ENCODE measurements at places on chromosomes 1 and 21.

- DNase-seq: no peak
Measured at GRCh38 chr1:59670662-59671061, 144.1 kb upstream of the HOOK1 start.

DNA sequence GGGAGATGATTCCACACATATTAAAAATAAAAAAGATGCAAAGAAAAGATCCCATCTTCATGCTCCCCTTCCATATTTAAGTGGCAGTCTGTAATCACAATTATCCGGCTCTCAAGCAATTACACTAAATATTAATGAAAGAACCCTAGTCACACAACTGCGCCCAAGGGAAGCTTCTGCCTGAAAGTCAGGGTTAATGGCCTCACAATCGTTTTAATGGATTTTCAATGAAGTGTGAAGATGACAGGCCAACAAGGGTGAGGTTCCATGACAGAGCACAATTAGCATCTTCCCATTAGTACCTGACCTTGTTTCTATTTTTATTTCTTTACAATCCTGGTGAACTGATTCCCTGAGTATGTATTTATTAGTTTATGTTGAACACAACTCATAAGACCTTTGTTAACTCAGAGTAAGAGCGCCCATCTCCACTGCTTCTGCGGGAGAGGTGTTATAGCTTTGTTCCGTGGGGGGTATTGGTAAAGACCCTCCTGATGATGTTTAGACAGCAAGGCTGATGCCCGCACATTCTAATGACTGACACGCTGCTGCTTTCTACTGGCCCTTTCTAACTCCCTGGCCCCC is 80.9 kb downstream of the IER5 start:
- no peak for DNase-seq

GRCh38 chr21:46100906-46101305 is 3.0 kb downstream of the COL6A2 start:
- DNase-seq: no peak

DNA sequence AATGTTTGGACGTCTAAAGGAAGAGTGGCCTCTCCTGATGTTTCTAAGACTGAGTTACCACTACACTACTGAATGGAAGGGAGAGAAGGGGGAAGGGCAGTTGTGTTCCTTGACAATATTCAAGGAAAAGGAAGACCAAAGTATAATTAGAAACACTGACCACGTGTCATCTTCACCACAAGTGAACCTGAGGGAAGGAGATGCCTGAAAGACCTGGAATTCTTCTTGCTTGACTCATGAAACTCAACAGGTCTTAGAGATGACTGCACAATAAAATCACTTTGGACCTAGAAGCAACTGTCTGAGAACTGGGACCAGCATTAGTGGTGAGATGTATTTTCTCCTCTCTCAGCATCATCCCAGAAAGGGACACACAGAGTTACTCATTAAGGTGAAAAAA is 56.7 kb downstream of the PTPN14 start:
- DNase-seq: no peak

DNA sequence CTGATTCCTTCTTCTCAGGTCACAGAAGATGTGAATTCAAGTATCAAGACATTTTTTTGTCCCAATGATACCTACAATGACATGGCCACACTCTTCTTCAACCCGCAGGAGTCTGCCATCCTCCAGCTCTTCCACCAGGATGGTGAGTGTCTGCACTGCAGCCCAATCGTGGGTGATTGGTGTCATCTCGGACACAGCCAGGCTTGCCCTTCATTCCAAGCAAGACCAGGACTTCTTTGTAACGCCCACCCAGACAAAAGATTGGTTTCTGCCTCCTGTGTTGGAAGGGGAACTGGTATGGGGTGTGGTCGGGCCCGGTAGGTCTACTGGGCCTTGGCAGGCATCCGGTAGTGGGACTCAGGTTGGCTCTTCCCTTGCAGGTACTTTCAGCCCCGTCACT is 14.1 kb downstream of the NPPA start:
- no peak for DNase-seq

- DNase-seq: no peak
Measured at GRCh38 chr1:179351281-179351680, 14.5 kb upstream of the AXDND1 start.

DNA sequence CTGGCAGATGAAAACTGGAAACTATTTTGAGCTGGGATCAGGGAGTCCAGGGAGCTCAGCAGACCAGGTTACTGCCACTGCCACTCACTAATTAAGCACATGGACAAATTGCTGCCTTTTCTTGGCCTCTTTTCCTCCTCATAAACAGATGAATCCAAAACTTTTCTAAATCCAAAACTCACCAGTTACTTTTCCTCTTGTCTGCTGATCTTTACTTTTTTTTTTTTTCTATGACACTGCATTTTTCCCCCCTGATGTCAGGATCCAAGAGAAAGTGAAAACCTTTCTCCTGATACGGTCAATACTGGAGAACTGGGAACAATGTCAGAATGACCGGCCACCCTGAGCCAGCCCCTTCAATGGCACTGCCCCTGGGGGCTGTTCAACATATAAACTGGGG is 405.8 kb downstream of the DUSP10 start:
- DNase-seq: no peak

DNA sequence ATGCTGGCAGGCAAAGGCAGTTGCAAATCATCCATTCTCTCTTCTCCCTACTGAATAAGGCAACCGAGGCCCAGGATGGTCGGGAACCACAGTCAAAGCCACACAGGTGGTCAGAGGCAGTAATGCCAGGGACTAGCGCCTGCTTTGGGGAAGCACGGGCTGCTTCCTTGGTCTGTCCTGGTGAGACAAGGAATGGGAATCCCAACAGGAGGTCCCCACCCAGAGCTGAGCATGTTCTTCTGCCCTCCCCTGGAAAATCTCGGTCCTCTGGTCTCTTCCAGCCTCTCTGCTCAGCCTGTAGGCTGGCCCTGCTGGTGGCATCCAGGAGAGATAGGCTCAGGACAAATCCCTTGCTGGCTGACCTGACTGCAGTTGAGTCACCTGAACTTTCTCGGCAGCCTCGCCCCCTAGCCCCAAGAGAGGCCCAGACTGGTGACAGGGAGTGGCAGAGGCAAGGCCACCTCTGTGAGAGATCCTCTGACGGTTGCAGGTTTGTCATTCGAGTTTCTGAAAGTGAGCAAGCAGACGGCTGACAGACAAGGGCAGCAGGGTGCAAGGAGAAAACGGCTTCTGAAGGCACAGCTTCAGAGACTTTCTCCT is 5.8 kb downstream of the OLIG1 start:
- DNase-seq: no peak

DNA sequence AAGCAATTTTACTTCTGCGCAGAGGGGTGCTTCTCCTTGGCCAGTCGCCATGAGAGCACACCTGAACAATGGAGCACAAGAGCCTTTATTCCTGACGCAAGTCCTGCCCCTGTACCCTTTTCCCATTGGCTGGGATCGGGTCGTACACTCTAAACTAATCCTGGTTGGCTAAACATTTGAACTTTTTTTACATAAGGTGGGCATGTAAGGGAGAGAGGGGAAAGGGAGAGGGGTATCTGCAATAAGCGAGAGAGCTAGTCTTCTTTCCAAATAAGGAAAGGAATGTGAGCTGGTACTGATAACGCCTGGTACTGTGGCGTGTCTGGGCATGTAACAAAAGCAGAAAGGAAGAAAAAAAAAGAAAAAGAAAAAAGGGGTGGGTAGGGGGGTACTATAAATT is 21.8 kb downstream of the MFSD2A start:
- no peak for DNase-seq

DNA sequence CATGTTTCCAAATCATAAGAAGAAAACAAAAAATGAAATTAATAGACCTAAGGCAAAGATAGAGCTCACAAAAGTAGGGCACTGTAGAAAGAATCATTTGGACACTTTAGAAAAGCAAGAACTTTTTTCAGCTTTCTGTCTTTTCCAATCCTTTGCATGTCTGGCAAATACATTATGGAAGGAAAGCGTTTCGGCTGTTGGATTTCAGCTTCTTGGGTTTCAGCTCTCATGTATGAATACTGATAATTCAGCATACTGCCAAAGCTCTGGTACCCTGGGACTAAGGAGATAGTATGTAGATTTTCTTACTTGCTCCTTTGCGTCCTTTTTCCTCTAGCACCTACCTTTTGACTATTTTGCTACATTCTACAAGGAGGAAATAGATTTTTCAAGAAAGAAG is 375.9 kb downstream of the BRINP3 start:
- no peak for DNase-seq

GRCh38 chr1:25583519-25584370 is 32.8 kb upstream of the MAN1C1 start:
- no peak for DNase-seq

GRCh38 chr1:146029117-146029516 is 7.6 kb upstream of the HJV start:
- no peak for DNase-seq

DNA sequence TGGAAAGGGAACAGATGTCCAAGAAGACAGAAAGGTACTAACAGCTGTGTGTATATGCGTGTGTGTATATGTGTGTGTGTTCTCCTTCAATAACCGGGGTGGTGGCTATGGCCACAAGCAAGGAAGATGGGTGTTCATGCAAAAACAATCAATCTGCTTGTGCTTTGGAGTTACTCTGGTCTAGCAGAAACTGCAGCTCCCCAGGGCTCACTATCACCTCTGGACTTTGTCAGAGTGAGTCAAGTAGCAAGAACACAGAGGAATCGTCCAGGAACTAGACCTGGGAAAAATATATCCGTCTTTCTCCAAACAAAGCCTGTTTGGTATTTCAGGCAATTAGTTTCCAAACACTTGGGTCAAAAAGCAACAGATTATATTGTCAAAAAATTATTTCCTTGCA is 68.6 kb downstream of the GNG12 start:
- no peak for DNase-seq

GRCh38 chr1:55353707-55354620 is 138.8 kb upstream of the USP24 start:
- DNase-seq: no peak

- DNase-seq: no peak
Measured at GRCh38 chr1:169146576-169147214, 40.2 kb downstream of the ATP1B1 start.

- no peak for DNase-seq
Measured at GRCh38 chr1:212101735-212102134, 66.2 kb downstream of the DTL start.

DNA sequence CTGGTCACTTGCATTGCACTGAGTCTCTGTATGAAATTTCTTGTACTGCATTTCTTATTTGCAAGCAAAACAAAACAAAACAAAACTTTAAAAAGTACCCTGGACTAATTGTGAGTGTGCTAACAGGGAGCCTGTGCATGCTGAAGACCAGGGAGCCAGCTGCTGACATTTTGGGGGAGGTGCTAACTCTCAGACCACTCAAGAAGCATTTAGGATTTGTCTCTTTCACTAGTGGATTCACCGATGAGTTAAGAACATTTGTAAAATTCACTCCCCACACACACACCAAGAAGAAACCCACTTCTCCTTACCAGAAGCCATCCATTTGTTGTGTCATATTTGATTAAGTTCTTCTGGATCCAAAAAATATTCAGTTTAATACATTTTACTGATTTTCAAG is 95.7 kb upstream of the C1orf105 start:
- no peak for DNase-seq

GRCh38 chr1:26419494-26419893 is 8.9 kb downstream of the LIN28A start:
- DNase-seq: no peak

DNA sequence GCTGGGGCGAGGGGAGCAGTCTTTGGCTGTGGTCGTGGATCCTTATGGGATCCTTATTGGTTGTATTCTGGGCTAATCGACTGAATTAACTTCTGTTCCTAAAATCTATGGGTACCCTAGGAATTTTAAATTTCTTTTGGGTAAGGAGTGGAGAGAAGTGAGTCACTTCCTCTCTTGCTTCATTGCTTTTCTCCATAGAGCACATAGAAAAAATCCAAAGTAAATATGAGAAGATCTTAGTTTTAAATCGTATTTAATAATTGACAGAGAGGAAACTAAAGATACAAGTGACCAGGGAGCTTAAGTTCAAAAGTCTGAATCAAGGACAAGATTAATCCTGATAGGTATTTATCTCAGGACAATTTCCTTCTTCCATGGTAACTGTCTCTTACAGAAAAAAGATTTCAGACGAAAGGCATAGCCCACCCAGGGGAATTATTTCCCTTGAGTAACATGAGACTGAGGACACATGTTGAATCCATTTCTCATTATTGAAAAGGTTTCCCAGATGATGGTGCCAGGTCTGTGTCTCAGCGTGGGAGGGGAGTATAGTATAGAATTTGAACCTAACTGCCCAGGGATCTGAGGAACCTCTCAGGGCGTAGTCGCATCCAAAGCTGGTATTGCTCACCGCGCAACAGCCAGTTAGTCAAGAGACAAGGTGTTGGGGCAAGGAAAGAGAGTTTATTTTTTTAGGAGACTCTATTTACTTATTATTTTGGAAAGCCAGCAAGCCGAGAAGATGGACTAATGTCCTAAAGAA is 28.7 kb upstream of the FASLG start:
- no peak for DNase-seq

- no peak for DNase-seq
Measured at GRCh38 chr1:72435025-72435424, 152.7 kb upstream of the NEGR1 start.

DNA sequence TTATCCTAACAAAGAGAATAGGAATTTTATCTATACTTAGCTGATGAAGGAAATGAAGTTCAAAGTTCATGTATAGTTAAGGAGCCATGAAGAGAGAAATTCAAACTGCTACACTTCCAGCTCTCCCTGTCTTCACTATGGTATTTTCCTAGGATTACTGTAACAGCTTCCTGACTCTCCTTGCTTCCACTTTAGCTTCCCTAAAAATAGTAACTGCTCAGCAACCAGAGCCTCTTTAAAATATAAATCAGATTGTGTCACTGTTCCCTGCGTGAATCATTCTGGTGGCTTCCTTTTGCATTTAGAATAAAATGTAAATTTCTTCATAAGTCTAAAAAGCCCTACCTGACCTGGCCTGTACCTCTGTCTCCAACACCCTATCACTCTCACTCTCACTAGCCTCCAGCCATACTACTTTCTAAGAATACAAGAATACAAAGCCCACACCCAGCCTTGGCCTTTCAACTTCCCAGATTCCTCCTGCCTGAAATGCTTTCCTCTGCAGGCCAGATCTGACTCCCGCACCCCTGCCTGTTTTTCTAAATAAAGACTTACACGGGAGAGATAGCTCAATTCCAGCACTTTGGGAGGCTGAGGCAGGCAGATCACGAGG is 30.5 kb downstream of the OR10J1 start:
- DNase-seq: no peak

DNA sequence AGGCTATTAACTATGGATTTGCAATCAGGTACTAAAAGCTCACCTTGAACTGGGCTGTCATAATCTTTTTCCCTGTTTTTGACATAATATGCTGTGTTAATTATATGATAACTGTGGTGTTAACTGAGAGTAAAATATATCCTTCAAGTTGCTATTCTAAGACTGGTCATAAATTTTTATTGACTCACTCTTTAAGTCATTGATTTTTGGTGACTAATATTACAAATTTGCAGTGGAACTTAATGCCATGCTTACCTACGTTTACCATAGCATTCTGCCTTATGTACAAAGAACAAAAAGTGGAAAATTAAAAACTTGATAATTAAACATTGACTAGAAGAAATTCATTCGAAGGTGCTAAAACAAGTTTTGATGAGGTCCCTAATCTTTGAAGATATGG is 872.4 kb downstream of the BRINP3 start:
- no peak for DNase-seq

- DNase-seq: peak; percentile 18
Measured at GRCh38 chr1:20233394-20233793, 47.1 kb upstream of the PLA2G2C start.
